ENCODE measurements at places on chromosomes 16 and 17.

DNA sequence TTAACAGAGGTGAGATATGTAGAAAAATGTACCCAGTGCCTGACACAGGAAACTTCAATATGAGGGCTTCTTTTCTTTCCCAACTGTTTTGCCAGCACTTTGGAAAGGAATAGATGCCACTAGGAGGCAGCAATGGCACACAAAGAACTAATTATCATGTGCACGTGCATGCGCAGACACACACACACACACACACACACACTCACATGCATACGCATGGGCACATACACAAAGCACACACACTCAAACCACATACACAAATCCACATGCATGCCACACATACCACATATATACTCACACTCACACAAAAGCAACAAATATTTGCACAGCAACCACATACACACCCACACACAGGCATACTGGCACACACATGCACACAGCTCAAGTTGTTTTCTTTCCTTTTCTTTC, 8.8 kb upstream of the CEP112 start:
- peak; percentile 68 for DNase-seq

- DNase-seq = no peak
Measured at GRCh38 chr16:2333231-2333630, 7.3 kb downstream of the ABCA3 start.

DNA sequence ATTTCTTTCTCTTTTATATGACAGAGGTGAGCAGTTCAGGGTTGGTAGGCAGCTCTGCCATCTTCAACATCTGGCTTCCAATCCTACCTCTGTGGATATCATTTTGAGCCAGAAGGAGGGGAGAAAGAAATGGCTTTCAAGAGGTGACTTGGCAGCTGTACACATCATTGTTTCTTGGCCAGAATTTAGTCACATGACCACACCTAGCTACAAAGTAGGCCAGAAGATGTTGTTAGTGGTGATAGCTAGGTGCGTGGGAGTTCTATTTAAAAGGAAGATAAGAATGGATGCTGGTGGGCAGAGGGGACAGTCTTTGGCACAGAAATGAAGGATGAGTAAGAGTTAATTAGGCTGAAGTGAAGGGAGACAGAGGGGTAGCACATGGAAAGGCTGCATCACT, 29.2 kb upstream of the MPHOSPH6 start:
- no peak for DNase-seq

DNA sequence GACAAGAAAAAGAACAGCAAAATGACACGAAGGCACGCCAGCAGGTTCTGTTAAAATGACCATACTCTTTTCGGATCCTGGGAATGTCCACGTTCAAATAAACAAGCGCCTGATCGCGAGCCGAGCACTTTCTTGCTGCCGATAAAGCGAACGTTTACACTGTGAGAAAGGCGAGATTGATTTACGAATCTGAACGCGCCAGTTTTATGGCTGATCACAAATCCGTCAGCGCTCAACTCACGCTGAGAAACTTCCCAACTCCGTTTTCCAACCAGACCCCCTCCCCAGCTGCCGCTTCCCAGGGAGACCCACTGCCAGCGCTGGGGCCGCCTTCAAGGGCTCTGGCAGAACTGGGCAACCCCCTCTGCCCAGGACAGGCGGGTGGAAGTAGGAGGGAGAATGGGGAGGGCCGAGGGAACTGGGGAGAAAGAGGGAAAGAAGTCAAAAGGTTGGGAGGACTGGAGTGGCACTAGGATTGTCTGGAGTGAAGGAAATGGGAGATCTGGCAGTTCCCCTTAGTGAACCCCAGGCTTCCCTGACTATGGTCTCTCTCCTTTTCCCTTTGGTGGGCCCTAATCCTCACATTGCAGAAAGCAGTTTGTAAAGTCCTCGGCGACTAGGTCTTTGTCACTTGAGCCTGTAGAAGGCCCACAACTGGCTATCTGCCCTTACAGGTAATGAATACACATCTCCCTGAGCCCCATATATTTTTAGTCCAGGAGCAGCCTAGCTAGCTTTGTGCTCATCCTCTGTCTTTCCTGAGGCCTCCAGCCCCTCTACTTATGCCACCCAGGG, 6.9 kb downstream of the HOXB4 start:
- DNase-seq = no peak

GRCh38 chr16:12587170-12587569, 216.5 kb downstream of the CPPED1 start:
- DNase-seq = no peak

Data from urothelium cell line (cell line).